Activated CD4-positive, alpha-beta T cell treated with anti-CD3 and anti-CD28 coated beads, Interleukin-2, amount 10 ng/mL, durations not matched to agents 7 days and 5 days (primary cell): ENCODE measurements at places on chromosomes 13 and 19.

DNA sequence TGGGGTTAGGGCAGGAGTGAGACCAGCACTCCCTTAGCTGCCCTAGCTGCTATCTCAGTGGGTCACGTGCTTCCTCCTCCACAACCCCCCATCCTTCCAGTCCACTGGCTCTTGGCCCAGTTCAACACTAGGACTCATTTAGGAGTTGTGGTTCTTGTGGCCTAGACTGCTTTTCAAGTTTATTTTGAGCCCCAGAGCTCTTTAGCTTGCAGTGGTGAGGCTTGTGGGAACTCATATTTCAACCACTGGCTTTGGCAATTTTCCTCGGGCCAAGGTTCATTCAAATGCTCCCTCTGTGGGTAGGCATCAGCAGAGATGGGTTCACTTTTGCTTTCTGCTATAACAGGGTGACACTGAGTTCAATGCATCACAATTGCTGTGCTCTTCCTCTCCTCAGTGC, 436.2 kb upstream of the SLITRK5 start:
- no peak for DNase-seq
- H3K4me3 ChIP-seq, result no peak overlapping the region
- no peaks in the 10 kb centered on the region for H3K4me1 ChIP-seq

DNA sequence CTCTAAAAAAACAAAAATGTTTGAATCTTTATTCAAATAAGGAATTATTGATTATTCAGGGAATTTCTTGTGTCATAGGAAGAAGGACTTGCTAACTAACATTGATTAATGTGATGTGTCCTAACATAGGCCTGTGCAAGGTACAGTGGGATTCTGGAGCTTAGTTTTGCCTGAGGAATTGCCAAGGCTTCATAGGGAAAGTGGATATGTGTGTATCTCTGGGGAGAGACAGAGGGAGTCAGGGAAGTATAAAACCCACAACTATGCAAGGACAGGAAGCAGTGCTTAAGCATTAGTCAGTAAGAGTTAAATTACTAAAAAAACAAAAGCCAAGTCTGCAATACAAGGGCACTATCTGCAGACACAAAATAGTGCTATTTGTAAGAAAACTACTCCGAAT, 59.6 kb downstream of the WDFY2 start:
- H3K4me3 ChIP-seq, result no peak overlapping the region
- H3K36me3 ChIP-seq, result peaks cover 7% of the 10 kb centered on the region
- H3K27ac ChIP-seq, result peak overlapping the region; percentile 64
- H3K27me3 ChIP-seq, result no peaks in the 10 kb centered on the region
- DNase-seq, result no peak
- peaks cover 39% of the 10 kb centered on the region for H3K4me1 ChIP-seq

DNA sequence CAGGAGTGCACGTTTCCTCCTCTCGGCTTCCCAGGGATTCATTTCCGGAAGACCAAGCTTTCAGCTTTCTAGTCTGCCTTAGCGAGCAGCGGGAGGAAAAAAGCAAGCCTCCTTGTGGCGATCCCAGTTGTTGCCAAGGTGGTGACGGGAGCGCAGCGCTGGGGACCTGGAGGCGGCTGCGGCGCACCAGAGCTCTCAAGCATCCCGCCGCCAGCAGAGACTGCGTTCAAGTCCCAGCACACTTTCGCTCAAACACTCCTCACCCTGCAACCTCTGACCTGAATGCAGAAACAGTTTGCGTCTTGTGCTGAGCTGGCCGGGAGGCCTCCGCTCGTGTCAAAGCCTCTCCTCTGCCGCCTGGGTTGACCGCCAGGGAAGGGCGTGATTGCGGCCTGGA, 4.9 kb downstream of the GSX1 start:
- H3K27me3 ChIP-seq, result peaks cover 83% of the 10 kb centered on the region
- peaks cover 3% of the 10 kb centered on the region for H3K4me1 ChIP-seq
- no peak overlapping the region for H3K4me3 ChIP-seq
- no peak overlapping the region for H3K27ac ChIP-seq

GRCh38 chr19:3508771-3509535, 2.8 kb downstream of the FZR1 start:
- H3K27ac ChIP-seq, result peak overlapping the region; percentile 32
- peak overlapping the region; percentile 79 for H3K4me3 ChIP-seq
- DNase-seq, result no peak
- peaks cover 27% of the 10 kb centered on the region for H3K36me3 ChIP-seq

DNA sequence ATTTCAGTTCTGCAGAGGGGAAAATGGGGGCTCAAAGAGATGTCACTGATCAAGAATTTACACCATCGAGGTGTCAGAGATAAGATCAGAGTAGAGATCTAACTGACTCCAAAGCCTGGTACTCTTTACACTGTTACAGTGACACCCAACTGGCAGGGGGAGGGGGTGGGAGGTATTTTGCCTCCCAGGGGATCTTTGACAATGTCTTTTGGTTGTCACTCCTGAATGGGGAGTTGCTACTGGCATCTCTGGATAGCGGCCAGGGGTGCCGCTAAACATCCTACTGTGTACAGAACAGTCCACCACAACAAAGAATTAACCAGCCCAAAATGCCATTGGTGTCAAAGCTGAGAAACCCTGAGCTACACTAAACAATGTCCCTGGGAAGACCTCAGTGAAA, 3.1 kb downstream of the FPR3 start:
- DNase-seq, result no peak
- H3K4me1 ChIP-seq, result no peaks in the 10 kb centered on the region
- H3K27ac ChIP-seq, result no peak overlapping the region
- H3K4me3 ChIP-seq, result no peak overlapping the region
- no peaks in the 10 kb centered on the region for H3K36me3 ChIP-seq

GRCh38 chr19:49196527-49197240, 39.1 kb downstream of the TRPM4 start:
- H3K4me1 ChIP-seq, result peaks cover 11% of the 10 kb centered on the region
- no peak for DNase-seq
- H3K36me3 ChIP-seq, result no peaks in the 10 kb centered on the region
- H3K27ac ChIP-seq, result no peak overlapping the region
- H3K4me3 ChIP-seq, result no peak overlapping the region
